ENCODE measurements at places on chromosomes 12 and 14.
A peak's percentile ranks its signal among the peaks of the same experiment; 100 is the strongest.

- DNase-seq = no peak
Observed at GRCh38 chr12:20400003-20400402, 31.7 kb downstream of the PDE3A start.

- no peak for DNase-seq
Observed at GRCh38 chr14:44970907-44971306, 8.9 kb downstream of the TOGARAM1 start.

- DNase-seq = peak; percentile 44
Observed at GRCh38 chr12:49827401-49828099, 663 bp downstream of the NCKAP5L start.

- no peak for DNase-seq
Observed at GRCh38 chr14:92362781-92363235, 39.8 kb downstream of the SLC24A4 start.

- DNase-seq = no peak
Observed at GRCh38 chr12:116674643-116675183, 63.2 kb downstream of the SPRING1 start.

- DNase-seq = no peak
Observed at GRCh38 chr14:54220071-54220703, 176.6 kb upstream of the CDKN3 start.

- no peak for DNase-seq
Observed at GRCh38 chr12:18468246-18469075, 207.1 kb downstream of the PIK3C2G start.

DNA sequence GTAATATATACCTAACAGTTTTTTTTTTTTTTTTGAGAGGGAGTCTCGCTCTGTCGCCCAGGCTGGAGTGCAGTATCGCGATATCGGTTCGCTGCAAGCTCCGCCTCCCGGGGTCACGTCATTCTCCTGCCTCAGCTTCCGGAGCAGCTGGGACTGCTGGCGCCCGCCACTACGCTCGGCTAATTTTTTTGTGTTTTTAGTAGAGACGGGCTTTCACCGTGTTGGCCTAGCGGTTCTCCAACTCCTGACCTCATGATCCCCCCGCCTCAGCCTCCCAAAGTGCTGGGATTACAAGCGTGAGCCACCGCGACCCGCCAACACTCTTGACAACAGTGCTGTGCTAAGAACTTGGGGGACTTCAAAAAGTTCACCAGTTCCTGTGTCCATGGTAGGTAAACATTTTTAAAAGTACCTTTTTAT, 63.5 kb downstream of the FOXG1 start:
- no peak for DNase-seq

DNA sequence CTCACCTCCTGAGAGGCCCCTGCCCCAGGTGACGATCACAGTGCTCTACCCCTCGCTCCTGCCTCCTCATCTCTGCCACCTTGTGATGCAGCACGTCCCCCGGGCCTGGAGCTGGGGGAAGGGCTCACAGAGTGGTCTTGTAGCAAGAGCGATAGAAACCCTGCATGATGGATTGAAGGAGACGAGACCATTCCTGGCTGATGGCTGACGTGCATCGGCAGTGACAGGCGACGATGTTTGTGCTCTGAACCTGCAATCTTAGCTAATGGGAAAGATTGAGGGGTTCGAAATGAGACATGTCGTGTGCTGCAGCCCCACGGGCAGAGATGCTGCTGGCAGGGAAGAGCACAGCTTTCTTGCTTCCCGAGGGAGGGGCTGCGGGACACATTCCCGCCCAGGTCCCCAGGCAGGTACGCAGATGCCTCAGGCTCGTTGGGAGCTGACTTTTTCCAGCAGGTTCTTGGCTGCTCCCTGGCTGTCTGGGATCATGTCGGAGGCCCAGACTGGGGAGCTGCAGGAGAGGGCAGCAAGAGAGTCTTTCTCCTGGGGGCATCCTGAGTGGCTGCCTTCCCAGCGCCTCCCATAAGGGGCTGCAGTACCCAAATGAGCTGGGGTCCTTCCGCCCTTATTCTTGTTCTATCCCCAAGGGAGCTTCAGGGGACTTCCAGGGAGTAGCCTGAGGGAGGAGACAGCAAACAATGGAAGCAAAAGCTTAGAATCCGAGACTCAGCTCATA, 38.7 kb upstream of the GPATCH2L start:
- DNase-seq = no peak

DNA sequence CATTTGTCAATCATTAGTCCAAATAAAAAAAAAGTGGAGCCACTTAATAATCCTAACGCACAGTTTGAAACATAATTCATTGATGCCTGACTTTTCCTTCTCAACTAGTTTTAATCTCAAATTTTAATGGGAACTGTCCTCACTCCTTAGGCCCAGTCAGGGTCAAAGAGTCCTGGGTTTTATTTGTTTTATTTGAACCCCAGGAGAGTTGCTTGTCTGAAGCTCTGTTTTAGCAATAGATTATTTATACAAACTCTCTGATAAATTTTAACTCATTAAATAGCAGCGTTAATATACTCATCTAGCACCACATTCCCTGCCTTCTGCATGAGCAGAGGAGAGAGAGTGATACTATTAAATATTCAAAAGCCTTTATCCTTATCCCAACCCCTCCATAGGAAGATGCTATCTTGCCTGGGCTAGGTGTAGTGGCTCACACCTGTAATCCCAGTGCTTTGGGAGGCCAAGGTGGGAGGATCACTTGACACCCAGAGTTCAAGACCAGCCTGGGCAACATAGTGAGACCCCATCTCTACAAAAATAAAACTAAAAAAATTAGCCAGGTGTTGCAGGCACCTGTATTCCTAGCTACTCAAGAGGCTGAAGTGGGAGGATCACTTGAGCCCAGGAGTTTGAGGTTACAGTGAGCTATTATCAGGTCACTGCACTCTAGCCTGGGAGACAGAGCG, 14.5 kb upstream of the DUSP6 start:
- DNase-seq = no peak

DNA sequence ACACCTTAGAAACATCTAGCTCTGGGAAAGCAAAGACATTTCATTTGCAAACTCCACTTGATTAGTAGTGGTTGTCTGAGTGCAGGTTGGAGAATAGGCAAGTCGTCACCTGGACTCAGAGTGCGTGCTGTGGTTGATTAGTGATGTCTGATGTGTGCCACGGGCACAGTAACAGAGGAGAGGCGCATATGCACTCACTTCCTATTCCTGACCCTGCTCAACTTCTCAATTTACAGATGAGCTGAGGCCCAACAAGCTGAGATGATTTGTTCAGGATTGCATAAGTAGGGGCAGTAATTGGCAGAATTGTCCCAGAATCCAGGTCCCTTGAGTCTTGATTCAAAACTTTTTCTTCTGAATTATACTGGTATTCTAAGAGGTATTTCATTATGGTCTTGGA, 44.9 kb downstream of the ADCK1 start:
- DNase-seq = no peak

DNA sequence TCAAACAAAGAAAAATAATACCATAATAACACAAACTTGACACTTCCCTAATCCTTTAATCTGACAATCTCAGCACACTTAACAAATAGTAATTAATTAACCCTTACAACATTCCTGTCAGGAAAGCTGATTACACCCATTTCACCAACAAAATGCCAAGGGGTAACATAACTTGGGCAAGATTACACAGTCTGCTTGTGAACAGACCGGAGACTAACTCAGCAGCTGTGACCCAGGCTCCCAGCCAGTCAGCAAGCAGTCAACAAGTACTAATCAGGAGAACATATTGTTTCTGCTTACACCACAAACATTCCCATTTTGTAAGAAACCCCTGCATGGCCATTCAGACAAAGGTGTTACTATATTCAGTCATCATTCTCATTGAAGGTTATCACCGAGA, 592.5 kb upstream of the FLRT2 start:
- DNase-seq = no peak

DNA sequence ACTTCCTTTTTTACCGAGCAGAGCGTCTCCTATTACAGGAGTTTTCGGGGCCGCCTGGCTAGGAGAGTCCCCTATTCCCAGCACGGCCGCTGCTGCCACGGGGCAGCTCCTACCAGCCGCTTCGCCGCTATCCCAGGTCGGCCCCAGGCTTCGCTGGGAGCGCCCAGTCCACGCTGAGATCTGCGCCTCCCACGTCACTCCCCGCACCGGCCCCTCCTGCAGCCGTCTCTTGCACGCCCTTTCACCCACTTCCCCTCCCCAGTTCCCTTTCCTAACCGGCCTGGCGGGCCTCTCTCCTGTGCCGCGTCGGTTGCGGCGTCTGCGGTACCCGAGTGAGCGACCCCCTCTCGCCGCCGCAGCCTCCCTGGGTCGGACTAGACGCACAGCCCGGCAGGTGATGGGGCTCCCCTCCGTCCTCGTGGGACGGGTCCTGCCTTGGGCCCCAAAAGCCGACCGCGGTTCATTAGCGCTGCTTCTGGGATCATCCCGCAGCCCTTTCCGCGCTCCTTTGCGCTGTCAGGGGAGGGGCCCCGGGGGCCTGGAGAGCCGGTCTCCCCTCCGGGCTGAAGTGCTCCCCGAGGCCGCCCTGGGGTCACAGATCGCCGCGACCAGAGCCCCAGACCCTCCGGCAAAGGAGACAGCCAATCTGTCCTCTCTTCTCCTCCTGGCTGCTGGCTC, 1318.4 kb downstream of the TMEM121 start:
- DNase-seq = peak; percentile 68

GRCh38 chr12:26109343-26109881, 15.4 kb downstream of the BHLHE41 start:
- DNase-seq = no peak

DNA sequence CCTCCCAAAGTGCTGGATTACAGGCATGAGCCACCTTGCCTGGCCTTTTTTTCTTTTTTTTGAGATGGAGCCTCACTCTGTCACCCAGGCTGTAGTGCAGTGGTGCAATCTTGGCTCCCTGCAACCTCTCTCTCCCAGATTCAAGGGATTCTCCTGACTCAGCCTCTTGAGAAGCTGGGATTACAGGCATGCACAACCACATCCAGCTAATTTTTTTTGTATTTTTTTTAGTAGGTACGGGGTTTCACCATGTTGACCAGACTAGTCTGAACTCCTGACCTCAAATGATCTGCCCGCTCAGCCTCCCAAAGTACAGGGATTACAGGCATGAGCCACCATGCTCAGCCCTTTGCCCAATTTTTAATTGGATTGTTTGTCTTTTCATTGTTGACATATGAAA, 58.0 kb downstream of the SINHCAF start:
- no peak for DNase-seq

DNA sequence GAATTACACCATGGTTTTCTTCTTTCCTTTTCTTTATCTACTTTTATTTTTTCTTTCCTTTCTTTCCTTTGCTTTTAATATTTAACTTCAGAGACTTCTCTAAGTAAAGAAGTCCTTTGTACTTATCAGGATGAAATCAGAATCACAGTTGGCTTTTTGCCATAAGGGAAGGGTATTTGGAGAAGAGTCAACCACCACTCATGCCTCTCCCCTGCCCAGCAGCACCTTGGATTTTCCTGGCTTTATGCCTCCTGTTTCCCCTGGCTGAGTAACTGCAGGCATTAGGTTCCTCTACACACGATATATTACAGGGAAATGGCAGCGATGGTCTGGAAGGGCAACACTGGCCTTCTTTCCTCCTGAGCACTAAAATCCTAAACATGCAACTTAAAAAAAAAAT, 266.4 kb upstream of the CAND1 start:
- no peak for DNase-seq

- DNase-seq = no peak
Observed at GRCh38 chr12:47944685-47945340, 18.6 kb upstream of the TMEM106C start.

GRCh38 chr14:55120571-55121495, 8.2 kb upstream of the LGALS3 start:
- no peak for DNase-seq

DNA sequence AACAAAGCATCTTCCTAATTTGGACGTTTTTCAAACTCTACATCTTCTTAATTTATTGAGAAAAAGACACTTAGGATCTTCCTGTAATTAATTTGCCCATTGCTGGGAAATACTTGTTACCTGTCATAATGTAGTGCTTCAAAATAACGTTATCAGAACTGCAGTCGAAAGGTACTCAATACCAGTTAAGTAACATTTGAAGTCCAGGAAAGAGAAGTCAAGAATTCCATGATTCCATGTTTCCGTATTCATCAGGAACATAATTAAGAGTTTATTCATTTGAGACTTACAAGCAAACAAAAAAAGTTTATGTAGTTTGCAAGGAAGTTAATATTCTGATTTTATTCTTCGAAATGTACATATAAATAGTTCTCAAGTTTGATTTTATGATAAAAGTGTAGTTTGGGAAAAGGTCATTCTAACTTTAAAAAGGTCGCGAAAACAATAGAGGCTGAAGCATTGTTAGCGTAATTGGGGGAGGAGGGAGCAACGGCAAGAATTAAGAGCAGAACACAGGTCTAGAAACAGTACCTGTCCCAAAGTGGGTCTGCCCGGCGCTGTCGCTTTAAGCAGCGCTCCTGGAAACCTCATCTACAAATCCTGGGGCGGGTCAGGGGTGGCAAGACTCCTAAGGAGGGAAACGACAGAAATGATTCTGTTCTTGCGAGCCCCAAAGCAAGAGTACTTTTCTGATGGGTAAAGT, 1.2 kb upstream of the KCNMB4 start:
- peak; percentile 5 for DNase-seq

- DNase-seq = no peak
Observed at GRCh38 chr12:92242907-92243306, 97.3 kb upstream of the BTG1 start.

- no peak for DNase-seq
Observed at GRCh38 chr14:76531821-76532318, 155.9 kb downstream of the ESRRB start.

DNA sequence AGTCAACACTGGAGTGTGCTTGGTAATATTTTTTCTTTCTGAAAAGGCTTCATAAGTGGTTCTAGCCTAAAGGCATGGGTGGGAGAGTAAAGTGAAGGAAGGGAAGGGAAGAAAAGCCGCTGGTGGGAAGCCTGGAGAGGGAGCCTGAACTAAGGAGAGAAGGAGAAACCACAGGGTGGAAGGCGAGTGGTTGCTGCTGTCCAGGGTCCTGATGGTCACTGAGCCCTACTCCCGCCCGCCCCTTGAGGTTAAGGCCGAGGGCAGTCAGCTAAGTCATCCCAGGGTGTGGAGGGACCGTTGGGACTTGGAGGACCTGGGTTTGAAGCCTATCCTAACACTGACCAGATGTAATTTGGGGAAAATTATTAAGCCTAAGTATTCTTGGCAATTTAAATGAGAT, 189.1 kb downstream of the PIWIL1 start:
- peak; percentile 7 for DNase-seq

- DNase-seq = no peak
Observed at GRCh38 chr12:45244561-45245343, 28.9 kb downstream of the ANO6 start.

DNA sequence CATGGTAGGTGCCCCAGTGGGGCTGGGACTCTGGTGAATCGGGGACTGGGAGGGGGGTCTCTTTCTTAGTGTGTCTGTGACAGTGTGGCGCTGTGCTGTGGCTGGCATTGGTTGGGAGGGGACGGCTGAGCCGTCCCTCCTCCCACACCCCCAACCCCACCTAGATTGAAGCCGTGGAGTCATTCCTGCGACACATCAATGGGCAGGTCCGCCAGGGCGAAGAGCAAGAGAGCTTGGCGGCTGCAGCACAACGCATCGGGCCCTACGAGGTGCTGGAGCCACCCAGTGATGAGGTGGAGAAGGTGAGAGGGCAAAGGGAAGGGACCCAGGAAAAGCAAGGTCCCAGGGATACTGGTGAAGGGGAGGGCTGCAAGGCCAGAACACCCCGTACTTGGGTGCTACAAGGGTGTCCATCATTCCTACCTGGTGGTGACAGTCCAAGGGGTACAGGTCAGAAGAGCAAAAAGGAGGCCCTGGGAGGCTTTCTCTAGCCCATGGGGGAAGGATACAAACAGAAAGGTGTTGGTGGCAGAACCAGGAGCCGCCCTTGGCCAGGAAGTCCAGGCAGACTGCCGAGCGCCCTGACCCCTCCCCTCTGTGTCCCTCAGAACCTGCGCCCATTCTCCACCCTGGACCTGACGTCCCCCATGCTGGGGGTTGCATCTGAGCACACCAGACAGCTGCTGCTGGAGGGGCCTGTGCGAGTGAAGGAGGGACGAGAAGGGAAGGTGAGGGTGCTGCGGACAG, 7.4 kb downstream of the PLEKHG6 start:
- no peak for DNase-seq

Measured in activated CD4-positive, alpha-beta T cell treated with anti-CD3 and anti-CD28 coated beads, Interleukin-2, amount 10 ng/mL, durations not matched to agents 7 days and 5 days (primary cell).